ENCODE measurements at places on chromosomes 2 and 18.

DNA sequence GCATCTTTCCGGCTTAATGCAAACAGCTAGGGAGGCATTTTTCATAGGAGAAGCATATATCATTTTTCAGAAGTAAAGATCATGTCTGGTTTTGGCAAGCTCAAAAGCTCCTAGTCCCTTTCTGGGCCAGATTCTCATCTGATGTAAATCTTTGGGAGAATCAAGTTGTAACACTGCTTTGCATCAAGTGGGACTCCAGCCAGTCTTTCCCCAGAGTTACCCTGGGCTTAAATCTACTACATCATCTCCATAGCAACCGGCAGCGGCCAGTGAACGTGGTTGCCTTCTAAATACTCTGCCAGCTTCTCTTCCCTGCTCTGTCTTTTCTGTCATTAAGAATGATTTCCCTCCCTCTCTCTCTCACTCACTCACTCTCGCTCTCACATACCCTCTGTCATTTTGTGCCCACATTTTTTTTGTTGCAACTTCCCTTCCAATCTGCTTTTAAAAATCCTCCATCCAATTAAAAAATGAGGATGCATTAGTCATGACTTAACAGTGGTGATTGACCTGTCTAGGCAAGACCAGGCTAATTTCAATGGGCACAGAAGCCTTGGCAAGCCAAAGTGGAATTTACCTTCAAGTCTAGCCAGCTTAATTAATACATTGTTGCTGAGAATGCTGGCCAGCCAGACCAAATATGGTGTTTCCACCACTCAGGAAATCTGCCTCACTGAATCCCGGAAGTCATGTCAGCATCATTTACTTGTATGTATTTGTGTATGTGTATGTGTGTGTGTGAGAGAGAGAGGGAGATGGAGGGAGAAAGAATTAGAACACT is 93.0 kb downstream of the NRP2 start:
- DNase-seq, result no peak

GRCh38 chr18:55856229-55856628 is 268.2 kb upstream of the TCF4 start:
- no peak for DNase-seq

- peak; percentile 6 for DNase-seq
Observed at GRCh38 chr2:191355170-191355758, 110.1 kb downstream of the MYO1B start.

- no peak for DNase-seq
Observed at GRCh38 chr18:56273541-56274219, 364.7 kb downstream of the TXNL1 start.

GRCh38 chr2:41930807-41931566 is 116.8 kb upstream of the PKDCC start:
- DNase-seq, result no peak

DNA sequence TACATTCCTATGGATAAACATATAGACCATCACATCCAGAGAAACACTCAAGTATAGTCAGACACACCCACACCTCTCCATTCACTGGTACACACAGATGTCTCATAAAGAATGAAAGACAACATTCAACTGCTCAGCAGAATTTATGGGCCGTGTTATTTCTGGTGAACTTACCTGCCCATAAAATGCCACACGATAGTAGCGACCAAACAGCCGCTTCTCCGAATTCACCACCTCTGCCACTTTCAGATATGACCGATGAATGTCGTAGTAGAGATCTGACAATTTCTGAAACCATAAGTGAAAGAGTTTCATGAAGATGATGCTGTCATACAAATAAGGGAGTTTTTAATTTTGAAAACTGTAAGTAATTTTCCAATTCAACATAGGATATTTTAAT is 70.7 kb upstream of the CCDC195 start:
- DNase-seq, result no peak

DNA sequence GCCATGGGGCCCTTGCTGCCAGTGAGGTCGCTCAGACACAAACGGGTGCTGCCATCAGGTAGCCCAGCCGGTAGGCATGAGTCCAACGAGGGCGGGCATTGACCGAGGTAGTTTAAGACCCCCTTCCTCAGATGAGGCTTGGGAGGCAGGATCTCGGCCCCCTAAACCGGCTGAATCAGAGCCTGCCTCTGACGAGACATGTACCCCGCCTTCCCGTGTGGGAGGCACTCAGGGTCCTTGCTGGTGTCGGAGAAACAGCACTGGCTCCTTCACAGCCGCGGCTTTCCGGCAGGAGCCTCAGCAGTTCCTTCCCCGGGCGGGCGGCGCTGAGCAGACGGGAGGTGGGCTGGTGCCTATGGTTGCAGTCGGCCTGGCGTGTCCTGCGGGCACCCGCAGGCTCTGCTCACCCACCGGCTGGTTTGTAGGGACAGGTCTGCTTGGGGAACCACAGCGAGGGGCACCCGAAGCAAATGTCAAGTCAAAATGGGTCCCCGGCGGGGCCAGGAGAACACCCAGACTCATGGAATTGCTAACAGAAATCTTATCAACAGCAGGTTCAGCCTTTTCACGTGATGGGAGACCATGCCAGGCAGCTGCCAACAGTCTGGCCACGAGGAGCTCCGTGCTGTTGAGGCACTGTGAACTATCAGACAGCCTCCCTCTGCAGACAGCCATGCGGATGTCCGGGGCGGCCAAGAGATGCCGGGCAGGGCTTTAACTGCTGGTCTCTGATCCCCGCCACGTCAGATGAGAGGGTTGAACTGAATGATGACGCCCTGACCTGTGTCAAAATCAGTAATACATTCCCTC is 2.8 kb downstream of the KCNG2 start:
- DNase-seq, result no peak

DNA sequence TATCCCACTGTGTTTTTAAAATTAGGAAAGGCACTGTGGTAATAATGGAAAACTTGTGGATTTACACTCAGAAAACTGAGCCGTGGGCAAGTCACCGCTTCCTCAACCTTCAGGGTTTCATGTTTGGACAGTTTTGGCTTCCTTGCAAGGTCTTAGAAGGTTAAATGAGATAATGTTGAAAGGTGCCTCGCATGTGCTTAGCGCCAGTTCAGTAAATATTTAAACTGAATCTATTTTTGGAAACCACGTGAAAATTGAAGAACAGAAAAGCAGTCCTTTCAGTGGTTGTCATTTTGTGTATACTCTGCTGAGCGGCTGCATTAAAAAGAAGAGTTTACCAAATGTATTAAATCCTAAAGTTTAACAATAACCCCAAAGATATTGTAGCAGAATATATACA is 15.2 kb upstream of the AGAP1 start:
- no peak for DNase-seq

DNA sequence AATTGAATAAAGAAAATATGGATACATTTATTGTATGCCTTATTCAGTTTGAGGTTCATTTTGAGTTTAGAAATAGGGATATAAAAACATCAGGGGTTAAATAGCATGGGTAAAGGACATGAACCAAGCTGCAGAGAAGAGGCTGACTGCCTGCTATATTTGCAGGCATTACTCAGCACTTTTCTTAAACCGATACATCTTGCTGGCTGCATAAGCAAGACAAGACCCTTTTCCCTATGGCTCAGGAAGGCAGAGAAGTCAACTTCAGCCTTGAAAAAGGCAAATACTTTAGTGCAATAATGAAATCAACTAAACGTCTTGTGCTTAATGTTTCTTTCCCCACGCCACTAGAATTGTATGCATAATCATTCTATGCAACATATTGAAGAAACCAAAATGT is 36.4 kb downstream of the SCN1A start:
- no peak for DNase-seq

DNA sequence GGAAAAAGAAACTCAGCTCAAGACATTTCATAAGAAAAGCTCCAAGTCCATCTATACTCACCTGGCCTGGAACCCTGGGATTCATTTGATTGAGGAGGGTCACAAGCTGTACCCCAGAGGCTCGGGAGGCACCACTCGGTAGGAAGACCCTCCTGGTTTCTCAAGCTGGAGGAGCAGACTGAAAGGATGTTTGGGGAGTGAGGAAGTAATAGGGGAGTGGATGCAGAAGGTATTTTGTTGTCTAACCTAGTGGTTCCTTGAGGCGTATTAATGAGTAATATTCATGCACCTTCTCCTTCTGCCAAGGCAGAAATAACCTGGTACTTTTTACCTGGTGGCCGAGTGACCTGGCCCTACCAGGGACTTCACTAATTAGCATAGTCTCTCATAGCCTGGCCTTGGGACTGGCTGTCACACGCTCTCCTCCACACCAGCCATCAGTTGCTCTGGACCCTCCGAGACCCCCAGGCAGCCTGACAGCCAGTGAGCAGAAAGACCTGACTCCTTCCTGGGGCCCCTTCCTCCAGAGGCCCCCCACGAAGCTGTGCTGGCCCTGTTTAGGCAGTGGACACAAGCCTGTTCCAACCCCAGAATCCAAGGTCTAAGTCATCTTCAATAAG is 161.4 kb downstream of the BCL2 start:
- peak; percentile 28 for DNase-seq

Measured in CD4-positive, alpha-beta T cell treated with Interleukin-21 for 1 hour (primary cell).